Keratinocyte (primary cell): ENCODE measurements at places on chromosomes 16 and 17. TPM values are rescaled to one million over a fixed set of nuclear protein-coding genes. Genes with fewer than 3 reads are reported as not detected.

Gene OR1F1
- 0.51 to 0.89 TPM (median 0.58 TPM) in 3 replicates for polyA plus RNA-seq

Gene ASGR2
- not detected in 3 replicates for polyA plus RNA-seq

Gene ITGAD
- not detected in 3 replicates for polyA plus RNA-seq

Gene KRT23
- 8.2 to 14.4 TPM (median 9.3 TPM) in 3 replicates for polyA plus RNA-seq

Gene SPATA22
- polyA plus RNA-seq = 0.10 TPM in 1 of 3 replicates, not detected in the others

Gene PRSS22
- 2.2 to 3.7 TPM (median 3.5 TPM) in 3 replicates for polyA plus RNA-seq
